ENCODE measurements at places on chromosomes 5 and 9. TPM values are rescaled to one million over a fixed set of nuclear protein-coding genes. Genes with fewer than 3 reads are reported as not detected.

The INSL4 gene
- total RNA-seq: not detected

- H3K36me3 ChIP-seq: no peaks in the 10 kb centered on the region
- H3K4me3 ChIP-seq: no peak overlapping the region
- H3K27ac ChIP-seq: no peak overlapping the region
Observed at GRCh38 chr5:92887254-92887653, 693.8 kb downstream of the NR2F1-AS1 start.

DNA sequence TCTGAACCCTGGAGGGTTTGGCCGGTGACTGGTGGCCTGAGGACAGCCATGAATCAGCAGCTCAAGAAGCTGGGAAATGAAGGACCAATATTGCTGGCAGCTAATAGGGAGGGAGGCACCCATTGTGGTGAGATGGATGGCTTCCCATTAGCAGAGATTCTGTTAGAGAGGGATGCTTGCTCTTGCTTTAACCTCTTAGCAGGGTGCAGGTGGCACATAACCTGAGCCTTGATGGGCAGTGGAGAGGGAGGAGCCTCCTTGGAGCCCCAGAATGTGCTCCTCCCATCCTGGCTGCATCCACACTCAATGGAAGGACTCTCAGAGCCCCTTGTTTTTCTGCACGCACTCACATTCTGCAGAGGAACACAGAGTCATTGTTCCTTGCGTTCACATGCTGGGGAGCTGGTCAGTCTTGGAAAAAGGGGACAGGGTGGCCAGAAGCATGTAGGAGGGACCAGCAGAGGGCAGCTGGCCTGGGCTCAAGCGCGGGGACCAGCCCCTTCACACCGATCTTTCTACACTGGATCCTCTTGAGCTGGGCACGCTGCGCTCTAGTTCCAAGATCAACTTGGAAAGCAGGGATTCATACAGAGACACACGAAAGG lies 161.8 kb downstream of the MED10 start:
- no peaks in the 10 kb centered on the region for H3K27me3 ChIP-seq
- H3K27ac ChIP-seq: no peak overlapping the region

- peaks cover 40% of the 10 kb centered on the region for H3K4me1 ChIP-seq
- H3K36me3 ChIP-seq: no peaks in the 10 kb centered on the region
- H3K4me3 ChIP-seq: no peak overlapping the region
- no peak for DNase-seq
Observed at GRCh38 chr5:102796498-102796897, 41.4 kb downstream of the PAM start.

GRCh38 chr9:128824911-128825310 lies 4.7 kb downstream of the SPOUT1 start:
- DNase-seq: no peak
- peaks cover 69% of the 10 kb centered on the region for H3K36me3 ChIP-seq
- H3K27ac ChIP-seq: no peak overlapping the region
- peaks cover 20% of the 10 kb centered on the region for H3K4me1 ChIP-seq
- H3K27me3 ChIP-seq: no peaks in the 10 kb centered on the region

The HSPB3 gene
- total RNA-seq: 68.8 TPM

DNA sequence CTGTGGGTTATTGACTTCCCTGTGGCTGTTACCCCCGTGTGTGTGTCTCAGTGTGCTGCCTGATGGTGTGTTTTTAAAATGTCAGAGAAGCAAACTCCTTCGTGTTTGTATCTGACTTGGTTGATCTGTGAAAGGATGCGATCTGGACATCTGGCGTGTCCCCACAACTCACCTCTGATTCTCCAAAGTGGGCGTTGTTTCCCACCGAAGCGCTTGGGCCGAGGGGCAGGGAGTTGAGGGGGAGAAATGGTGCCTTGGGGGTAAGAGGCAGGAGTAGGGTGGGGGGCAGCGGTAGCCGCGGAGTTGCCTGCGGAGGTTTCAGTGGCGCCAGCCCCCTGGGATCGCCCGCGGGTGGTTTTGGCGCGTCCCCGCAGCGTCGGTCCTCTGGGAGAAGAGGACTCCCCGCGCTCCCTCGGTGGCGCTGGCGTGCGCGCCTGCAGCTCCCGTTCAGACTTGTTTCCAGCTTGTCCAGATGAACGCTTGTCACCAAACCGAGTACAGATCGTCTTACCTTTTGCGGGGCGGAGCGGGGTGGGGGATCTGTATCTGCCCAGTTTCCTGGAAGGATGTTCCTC lies 1.1 kb downstream of the MAST4 start:
- H3K27me3 ChIP-seq: peaks cover 20% of the 10 kb centered on the region
- H3K36me3 ChIP-seq: no peaks in the 10 kb centered on the region
- no peak overlapping the region for H3K27ac ChIP-seq
- H3K4me1 ChIP-seq: peaks cover 16% of the 10 kb centered on the region

The SLC46A2 gene
- total RNA-seq: not detected

- DNase-seq: no peak
- H3K4me3 ChIP-seq: no peak overlapping the region
- H3K27ac ChIP-seq: no peak overlapping the region
- H3K36me3 ChIP-seq: no peaks in the 10 kb centered on the region
- no peaks in the 10 kb centered on the region for H3K27me3 ChIP-seq
- H3K4me1 ChIP-seq: no peaks in the 10 kb centered on the region
Observed at GRCh38 chr9:12712532-12712931, 19.3 kb downstream of the TYRP1 start.

The PCA3 gene
- not detected for total RNA-seq

- H3K27ac ChIP-seq: peak overlapping the region; percentile 87
- H3K4me1 ChIP-seq: peaks cover 75% of the 10 kb centered on the region
- H3K4me3 ChIP-seq: peak overlapping the region; percentile 57
- DNase-seq: no peak
Observed at GRCh38 chr9:130266236-130267098, 907 bp downstream of the HMCN2 start.

Data from esophagus muscularis mucosa (tissue), 4 donors.